ENCODE measurements at places on chromosomes 11 and 22. TPM values are rescaled to one million over a fixed set of nuclear protein-coding genes. Genes with fewer than 3 reads are reported as not detected.

The KCTD14 gene
- polyA plus RNA-seq: 0.82 TPM

The WEE1 gene
- polyA plus RNA-seq: 7.7 TPM

The TPBGL gene
- polyA plus RNA-seq: not detected

The ARRB1 gene
- polyA plus RNA-seq: 28.7 TPM

The MS4A14 gene
- polyA plus RNA-seq: not detected

DNA sequence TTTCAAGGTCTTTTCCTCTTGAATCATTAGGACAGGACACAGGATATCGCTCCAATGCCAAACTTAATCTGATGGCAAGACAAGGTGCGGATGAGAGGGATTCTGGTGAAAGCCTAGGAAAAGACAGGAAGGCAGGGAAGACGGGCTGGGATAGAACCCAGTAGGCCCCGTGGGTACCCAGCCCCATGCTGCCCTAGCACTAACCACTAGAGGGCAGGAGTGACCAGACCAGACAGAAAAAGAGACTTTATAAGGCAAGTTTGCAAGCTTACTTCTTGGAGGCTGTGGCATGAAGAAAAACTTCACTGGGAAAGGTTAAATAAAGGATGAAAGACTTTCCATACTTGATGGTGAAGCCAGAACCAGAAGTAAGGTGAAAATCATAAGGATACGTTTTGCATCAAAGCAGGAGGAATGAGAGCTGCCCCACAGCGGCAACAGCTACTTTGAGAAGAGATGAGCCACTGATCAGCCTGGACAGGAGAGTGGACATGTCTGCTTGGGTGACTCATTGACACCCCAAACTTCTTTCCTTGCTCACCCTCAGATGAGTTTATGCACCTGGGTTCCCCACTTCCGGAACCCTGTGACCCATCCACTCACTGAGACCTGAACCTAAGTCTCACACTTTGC lies 39.8 kb downstream of the SYN3 start:
- no peaks in the 10 kb centered on the region for H3K36me3 ChIP-seq
- DNase-seq: no peak
- H3K27ac ChIP-seq: no peak overlapping the region
- peaks cover 1% of the 10 kb centered on the region for H3K27me3 ChIP-seq

- H3K4me1 ChIP-seq: peaks cover 17% of the 10 kb centered on the region
- no peak overlapping the region for H3K4me3 ChIP-seq
Observed at GRCh38 chr11:1916132-1916985, 3.1 kb upstream of the TNNT3 start.

GRCh38 chr22:38572065-38572464 lies 2.1 kb upstream of the DMC1 start:
- H3K4me1 ChIP-seq: peaks cover 18% of the 10 kb centered on the region
- H3K36me3 ChIP-seq: no peaks in the 10 kb centered on the region
- DNase-seq: peak; percentile 26
- no peak overlapping the region for H3K4me3 ChIP-seq

DNA sequence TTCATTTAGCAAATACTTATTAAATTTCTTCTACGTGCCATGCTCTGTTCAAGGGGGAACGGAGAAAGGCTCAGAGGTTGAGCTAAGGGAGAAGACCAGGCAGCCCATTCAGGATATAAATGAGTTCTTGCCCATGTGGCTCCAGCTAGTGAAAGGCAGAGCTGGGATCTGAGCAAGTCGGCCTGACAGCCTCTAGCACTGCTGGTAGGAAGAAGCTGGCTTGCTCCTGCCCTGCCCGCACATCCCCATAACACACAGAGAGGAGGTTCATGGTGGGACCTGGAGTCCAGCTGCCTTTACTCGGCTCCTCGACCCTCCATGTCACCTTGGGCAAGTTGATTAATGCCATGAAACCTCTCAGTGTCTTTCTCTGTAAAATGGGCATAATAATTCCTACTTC lies 2.0 kb downstream of the SLC15A3 start:
- peaks cover 3% of the 10 kb centered on the region for H3K27me3 ChIP-seq
- peaks cover 21% of the 10 kb centered on the region for H3K4me1 ChIP-seq
- no peaks in the 10 kb centered on the region for H3K36me3 ChIP-seq
- peak overlapping the region; percentile 72 for H3K4me3 ChIP-seq
- H3K27ac ChIP-seq: no peak overlapping the region

- no peak for DNase-seq
- H3K27me3 ChIP-seq: peaks cover 15% of the 10 kb centered on the region
- H3K27ac ChIP-seq: no peak overlapping the region
- H3K4me3 ChIP-seq: no peak overlapping the region
- H3K4me1 ChIP-seq: no peaks in the 10 kb centered on the region
Observed at GRCh38 chr11:34748036-34748435, 127.1 kb downstream of the EHF start.

DNA sequence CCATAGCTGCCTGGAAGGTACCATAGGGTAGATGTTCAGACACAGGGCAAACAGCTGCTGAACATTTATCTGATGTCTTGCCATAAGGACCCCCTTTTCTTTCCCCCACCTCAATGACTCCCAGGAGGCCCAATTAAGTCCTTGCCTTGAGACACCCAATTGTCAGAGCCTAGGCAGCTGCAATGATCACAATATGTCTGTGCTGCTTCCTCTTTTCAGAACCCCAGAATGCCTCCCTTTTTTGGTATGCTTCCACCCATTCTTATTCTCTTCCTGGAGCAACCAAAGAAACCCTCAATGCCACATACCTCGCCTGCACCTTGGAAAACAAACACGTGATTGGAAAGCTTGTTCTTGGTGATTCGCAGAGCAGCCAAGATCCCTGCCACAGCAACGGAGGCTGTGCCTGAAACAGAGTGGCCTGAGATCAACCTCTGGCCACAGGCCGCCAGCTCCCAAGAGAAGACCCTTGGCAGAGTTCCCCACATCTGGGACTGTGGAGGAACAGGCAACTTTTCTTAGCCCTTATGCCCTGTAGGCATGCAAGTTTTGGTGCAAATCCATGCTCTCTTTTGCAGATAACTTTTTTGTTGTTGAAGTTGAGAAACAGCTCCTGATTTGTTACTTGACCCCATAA lies 75.4 kb downstream of the CCDC81 start:
- no peak overlapping the region for H3K4me3 ChIP-seq
- H3K27ac ChIP-seq: no peak overlapping the region

GRCh38 chr22:49046546-49047361 lies 780.9 kb downstream of the BRD1 start:
- no peak for DNase-seq
- H3K36me3 ChIP-seq: no peaks in the 10 kb centered on the region
- peaks cover 2% of the 10 kb centered on the region for H3K27me3 ChIP-seq
- H3K4me1 ChIP-seq: no peaks in the 10 kb centered on the region
- H3K27ac ChIP-seq: no peak overlapping the region

DNA sequence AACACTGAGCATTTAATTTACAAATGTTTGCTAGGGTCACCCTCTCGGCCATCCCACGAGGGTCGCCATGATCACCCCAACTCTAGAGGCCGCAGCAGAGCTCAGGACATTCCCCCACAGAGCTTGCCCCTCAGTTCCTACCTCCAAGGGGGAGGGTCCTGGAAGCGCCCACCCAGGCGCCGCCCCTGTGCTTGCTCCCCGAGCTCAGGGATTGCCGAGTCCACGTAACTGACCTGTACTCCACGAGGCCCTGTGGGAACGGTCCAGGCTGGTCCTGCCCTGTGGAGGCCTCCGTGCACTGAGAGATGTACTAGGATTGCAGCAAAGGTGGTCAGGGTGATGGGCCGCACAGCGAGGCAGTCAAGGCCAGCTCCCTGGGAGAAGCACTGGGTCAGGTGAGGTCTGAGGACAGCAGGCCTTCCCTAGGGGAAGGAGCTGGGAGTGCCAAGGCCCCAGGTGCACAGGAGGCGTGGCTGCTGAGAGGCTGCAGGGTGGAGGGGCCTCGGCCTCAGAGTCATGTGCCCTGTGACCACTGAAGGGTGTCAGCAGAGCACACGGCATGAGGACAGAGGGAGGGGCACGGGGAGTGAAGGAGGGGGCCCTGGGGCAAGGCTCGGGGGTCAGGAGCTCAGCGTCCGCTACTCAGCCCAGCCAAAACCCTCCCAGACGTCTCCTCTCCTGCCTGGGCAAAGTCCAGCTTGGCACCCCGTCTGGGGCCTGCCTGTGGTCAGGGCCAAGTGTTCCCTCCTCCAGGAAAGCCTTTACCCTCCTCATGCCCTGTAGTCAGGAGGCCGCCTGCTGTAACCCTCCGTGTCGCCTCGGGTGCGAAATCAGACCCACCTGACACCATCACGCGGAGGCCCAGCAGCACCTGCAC lies 2.4 kb upstream of the MIOX start:
- no peak overlapping the region for H3K27ac ChIP-seq
- H3K4me1 ChIP-seq: peaks cover 4% of the 10 kb centered on the region
- peaks cover 8% of the 10 kb centered on the region for H3K27me3 ChIP-seq
- H3K36me3 ChIP-seq: no peaks in the 10 kb centered on the region
- H3K4me3 ChIP-seq: no peak overlapping the region
- no peak for DNase-seq

GRCh38 chr22:28801845-28802594 lies 1.7 kb upstream of the XBP1 start:
- peaks cover 17% of the 10 kb centered on the region for H3K36me3 ChIP-seq
- peaks cover 40% of the 10 kb centered on the region for H3K4me1 ChIP-seq
- H3K4me3 ChIP-seq: peak overlapping the region; percentile 98

- H3K36me3 ChIP-seq: no peaks in the 10 kb centered on the region
- DNase-seq: no peak
- no peak overlapping the region for H3K27ac ChIP-seq
- peaks cover 10% of the 10 kb centered on the region for H3K27me3 ChIP-seq
- H3K4me3 ChIP-seq: no peak overlapping the region
- H3K4me1 ChIP-seq: no peaks in the 10 kb centered on the region
Observed at GRCh38 chr11:10379426-10379825, 74.6 kb downstream of the ADM start.
